ENCODE measurements at places on chromosomes 16 and 17. TPM values are rescaled to one million over a fixed set of nuclear protein-coding genes. Genes with fewer than 3 reads are reported as not detected.

- DNase-seq: no peak
These were observed 115.4 kb downstream of the SALL1 start for GRCh38 chr16:51035711-51036110.

DNA sequence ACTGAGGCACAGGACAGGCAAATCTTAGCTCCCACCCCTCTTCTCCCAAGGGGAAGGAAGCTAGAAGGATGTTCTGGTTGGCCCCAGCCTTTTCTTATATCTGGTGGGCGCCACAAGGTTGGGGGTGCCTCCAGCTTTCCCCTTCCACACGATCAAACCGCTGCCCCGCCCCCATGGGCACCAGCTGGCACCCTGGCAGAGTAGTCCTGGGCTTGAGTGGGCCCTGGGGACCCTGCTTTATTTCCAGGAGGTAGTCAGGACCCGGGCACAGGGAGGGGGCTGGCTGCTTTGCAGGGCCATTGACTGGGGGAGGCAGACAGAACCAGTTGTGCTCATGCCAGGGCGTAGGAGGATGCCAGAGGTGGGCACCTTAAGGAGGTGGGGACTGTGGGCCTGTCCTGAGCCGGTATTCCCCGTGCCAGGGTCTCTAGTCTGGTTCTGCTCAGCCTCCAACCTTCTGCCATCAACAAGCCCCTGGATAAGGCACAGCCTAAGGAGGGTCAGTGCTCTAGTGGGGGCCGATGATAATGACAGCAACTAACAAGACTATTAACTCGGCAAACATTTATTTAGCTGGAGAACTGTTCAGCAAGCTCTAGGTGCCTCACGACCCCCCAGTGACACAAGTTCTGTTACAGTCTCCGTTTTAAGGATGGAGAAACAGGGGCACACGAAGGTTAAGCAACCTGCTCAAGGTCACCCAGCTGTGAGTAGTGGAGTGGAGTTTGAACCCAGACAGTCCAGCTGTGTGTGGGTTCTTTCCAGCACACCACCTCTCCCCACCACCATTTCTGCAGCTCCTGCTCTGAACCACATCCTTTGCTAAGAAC is 7.6 kb upstream of the PPP1R1B start:
- no peak for DNase-seq

DNA sequence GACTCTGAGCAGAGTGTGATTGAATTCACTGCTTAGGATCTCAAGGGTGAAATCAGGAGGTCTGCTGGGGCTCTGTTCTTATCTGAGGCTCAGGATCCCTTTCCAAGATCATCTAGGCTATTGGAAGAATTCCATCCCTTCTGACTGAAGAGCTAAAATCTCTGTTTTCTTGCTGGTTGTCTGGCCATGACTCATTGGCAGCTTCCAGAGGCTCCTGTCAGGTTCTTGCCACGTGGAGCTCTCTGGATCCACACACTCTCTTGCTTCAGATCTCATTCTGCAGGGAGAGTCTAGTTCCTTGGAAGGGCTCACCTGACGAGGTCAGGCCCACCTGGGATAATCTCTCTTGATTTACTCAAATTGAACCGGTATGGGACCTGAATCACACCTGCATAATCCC is 930.7 kb downstream of the CDH8 start:
- DNase-seq: no peak

The MYL11 gene
- 9.2 TPM for total RNA-seq

Measured in hematopoietic multipotent progenitor cell (in vitro differentiated cells).